ENCODE measurements at places on chromosomes 12 and 14.
A peak's percentile ranks its signal among the peaks of the same experiment; 100 is the strongest.

DNA sequence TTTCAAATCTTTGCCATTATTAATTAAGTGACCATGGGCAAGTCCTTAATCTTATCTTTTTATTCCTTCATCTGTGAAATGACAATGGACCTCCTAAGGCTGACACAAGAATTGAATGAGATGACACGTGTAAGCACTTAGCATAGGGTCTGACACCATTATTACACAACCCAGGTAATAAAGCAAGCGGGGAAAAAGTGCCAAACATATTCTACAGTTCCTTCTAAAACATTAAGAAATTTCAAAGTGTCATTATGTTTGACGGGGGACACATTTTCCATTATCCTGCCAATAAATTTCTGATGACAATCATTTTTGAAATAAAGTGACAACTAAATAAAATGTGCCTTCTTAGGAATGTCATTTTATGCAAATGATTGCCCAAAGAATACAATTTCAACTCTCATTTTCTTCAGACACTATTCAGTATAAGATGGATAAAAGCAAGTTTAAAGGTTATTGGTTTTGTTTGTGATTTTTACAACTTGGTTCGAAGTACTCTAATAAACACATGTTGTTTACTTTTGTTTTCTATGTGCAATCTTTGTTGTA, 3.0 kb downstream of the ANKS1B start:
- DNase-seq, result no peak

- DNase-seq, result no peak
Measured at GRCh38 chr12:27123642-27124041, 41.3 kb upstream of the C12orf71 start.

DNA sequence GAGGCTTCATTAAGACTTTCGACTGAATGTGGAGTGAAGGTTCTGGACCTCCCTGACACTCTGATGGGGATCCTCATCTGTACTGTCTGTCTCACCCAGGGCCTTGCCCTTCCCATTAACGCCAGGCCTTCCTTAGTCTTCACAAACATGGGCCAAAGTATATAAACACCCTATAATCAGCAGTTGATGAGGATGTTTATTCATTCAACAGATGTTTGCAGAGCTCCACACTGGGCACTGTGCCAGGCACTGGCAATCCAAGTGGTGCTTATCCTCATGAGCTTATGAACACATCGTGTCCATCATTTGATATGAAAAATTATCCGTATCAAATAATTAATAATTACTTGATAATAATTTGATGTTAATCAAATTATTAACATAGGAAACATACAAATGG, 454.4 kb downstream of the FUT8 start:
- DNase-seq, result no peak

DNA sequence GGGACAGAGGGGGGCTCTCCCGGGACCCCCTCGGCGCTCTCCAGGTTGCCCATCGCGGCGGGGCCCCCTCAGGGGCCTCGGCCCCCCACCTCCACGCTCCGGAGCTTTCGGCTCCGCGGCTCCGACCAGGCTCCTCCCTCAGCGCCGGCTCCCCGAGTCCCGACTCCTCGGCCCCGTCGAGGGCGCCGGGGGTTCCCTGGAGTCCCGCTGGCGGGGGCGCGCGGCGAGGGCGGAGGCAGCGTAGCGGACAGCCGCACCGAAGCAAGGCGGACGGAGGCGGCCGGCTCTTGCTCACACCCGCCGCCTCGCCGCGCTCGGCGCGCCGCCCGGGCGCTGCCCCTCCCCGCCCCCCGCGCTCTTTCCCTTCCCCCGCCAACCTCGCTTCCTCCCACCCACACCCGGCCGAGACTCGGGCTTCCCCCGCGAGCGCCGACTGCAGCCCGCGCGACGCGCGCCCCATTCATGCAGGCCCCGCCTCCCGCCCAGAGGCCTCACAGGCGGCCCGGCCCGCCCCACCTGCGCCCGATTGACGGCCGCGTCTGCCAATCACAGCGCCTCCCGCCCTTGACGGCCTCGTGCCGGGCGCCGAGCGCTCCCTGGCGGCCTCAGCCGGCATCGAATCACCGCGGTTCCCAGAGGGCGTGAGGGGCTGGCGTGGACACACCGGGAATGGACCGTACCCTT, at the start of gene FMNL3:
FMNL3 (minus strand) TSS at position 278 of the 684 bp plus-strand sequence; CDS start at position 53, 225 bp downstream.
- DNase-seq, result peak; percentile 77

GRCh38 chr14:102517392-102518062, 8.0 kb upstream of the ANKRD9 start:
- DNase-seq, result no peak

DNA sequence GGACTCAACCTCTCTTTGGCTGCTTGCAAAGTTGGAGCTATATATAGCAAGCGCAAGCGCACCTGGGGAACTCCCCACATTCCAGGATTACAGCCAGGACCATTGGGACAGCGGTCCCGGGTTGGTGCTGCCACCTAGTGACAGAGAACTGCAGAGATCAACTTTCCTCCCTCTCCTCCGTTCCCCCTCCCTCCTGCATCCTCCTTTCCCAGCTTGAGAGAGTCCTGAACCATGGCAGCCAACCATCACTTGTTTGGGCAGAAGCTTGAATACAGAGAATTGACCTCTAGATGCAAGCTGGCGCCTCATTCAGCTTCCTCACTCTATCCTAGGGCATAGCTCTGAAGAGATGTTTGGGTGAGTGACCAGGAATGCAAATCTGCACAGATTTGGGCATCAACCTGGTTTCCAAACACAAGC, 17.4 kb upstream of the FLVCR2 start:
- DNase-seq, result peak; percentile 79

- no peak for DNase-seq
Measured at GRCh38 chr12:3988519-3989217, 115.5 kb upstream of the PARP11 start.

DNA sequence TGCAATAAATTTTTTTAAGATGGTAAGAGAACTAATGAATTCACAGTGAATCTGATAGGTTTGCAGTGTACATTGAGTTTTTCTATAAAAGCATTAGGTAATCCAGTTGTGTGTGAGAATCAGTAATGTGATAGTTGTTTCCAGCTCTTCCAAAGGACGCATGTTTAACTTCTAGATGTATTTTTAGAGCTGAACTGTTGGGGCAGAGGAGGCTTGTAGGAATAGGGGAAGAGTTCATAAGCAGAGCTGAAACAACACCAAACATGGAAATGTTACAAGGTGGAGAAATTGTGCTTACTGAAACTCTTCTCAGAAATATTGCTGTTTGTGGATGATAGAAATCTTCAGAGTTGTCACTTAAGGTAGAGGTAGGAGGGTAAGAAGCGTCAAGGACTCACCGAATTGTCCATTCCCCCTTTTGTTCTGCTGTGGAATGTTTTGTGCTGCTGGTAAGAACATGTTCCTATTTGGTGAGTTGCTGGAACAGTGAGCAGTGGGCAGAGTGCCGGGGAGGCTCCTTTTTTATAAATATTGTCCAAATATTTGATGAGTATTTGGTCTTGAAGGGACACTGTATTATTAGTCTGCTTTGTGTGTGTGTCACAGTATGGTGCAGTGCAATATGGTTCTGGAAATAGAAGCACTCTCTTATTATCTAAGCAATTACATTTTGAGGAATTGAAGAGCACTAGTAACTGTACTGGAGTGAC, 76.7 kb downstream of the ANO6 start:
- DNase-seq, result no peak
